Activated CD4-positive, alpha-beta T cell treated with anti-CD3 and anti-CD28 coated beads for 36 hours (primary cell): ENCODE measurements at places on chromosomes 12 and 14.
A peak's percentile ranks its signal among the peaks of the same experiment; 100 is the strongest.

DNA sequence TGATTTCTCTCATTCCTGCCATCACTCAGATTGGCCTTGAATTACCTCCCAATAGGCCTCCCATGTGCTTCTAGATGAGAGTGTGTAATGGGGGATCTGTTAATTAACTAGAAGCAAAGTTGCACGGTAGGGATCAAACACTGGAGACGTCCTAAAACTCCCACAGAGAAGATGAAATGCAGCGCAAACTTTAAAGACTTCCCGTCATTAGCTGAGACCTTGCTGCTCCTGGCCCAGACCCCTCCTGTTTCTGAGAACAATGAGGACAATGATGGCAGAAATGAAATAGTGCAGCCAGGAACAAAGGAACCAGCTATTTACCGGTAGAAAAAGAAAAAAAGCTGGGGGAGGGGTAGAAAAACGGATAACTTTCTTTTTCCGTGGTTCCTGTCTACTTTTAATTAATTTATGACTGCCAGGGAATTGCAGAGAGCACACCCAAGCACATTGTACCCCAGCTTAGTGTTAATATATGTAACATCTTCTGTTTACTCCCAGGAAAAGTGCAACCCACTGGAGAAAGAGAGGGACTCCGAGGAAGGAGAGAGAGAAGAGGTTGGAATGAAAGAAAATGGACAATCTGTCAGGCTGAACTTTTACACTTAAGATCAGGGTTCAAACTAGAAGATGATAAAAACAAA lies 280.7 kb upstream of the SOX5 start:
- DNase-seq, result no peak

DNA sequence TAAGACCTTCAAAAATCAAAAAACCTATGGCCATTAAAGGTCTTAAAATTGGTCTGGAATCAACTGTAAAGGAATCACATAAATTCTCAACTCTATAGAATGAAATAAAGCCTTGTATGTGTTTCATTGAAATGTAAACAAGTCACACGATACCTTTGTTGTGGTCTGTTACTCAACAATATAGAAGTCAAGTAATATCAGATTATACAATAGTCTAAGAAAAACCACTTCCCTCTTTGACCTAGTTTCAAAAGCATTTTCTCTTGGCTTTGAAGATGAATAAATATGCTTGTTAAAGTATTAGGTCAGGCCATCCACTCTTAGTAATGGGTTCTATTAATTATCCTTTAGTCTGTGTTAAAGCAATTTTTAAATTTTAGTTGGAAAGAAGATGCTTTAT lies 79.8 kb upstream of the DIO2 start:
- DNase-seq, result no peak

DNA sequence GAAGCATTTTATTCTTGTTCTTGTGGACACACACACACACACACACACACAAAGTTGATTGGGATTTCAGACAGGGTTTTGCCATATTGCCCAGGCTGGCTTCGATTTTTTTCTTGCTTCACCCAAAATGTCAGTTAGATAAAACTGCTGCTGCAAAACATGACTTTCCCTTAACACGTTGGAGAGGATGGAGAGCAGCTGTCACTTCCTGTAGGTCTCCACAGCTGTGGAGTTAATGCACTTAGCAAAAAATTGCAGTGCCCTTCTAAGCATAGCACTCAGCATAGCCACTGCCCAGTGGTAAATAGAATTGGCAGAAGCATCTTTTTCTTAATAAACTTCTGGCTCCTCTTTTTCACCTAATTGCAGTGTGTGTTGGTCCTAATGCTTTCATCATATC lies 54.5 kb downstream of the PDZRN4 start:
- DNase-seq, result no peak

- DNase-seq, result peak; percentile 87
Observed at GRCh38 chr12:14961466-14962152, at the start of gene ARHGDIB. TSS of gene ARHGDIB (minus strand) at chr12:14961601. CDS start at chr12:14950712, 10,889 bp downstream.

DNA sequence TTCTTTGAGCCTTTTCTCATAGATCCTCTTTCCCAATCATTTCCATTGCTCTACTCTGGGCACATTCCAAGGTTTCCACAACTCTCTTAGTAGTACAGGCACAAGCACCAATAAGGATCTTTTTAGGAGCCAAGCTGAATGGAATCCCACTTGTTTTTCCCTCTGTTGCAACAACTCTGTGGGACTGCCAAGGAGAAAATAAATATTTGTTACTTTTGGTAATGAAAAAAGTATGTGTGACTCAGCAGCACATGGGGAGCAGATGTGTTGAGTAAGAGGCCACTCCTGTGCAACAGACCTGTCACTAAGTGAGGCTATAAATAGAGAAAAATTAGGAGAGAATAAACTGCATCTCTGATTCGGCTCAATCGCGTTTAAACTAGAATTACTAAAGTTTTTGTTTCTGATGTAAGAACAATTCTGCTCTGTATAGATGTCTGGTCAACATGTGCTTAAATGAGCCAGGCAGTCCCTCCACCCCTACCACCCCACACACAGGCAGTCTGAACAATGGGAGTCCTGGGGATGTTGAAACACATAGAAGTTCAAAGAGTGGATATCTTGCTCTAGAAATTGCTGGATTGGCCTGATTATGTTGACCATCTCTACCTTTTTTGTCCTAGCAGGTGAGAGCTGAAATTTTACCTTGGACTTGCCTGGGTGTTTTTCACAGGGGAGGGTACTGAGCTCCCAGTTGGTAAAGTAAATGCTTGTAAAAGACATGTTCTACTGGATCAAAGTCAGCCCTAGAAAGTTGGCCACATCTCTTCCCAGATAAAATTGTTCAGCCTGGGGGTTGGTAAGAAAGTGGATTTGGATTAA lies 244.3 kb upstream of the NOVA1 start:
- no peak for DNase-seq

DNA sequence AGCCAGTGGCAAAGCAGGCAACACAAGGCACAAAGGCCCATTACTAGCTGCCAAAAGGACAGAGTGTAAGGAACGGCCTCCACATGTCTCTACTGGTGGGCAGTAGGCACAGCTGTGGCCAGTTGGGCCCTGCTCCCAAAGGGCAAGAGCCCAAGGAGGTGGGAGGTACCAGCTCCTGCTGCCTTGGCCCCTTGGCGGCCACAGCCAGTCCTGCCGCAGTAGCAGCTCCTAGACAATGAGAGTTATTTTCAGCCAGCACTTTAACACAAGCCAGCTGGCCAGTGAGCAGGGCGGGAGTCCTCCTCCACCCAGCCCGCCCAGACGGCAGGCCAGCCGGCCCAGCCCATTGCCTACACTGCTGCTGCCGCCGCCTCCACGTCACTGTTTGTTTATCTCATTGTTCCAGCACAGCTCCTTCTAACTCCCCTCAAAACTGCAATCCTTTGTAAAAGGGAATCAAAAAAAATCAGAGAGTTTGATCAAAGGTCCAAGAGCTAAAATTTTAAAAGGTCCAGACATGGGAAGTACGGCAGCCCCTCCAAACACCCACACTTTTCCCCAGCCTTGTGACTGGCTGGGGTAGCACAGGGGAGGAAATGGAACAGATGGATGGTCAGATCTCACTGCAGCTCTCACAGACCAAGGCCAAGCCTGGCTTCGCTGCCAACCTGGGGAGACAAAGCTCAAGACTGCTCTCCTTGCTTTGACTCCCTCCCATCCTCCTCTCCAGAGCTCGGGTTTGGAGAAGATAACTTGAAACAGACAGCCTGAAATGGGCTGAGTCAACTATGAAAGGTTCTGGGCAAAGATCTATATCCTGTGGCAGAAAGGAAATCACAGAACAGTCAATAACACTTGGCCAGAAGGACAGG lies 33.5 kb downstream of the FMNL3 start:
- DNase-seq, result peak; percentile 28

DNA sequence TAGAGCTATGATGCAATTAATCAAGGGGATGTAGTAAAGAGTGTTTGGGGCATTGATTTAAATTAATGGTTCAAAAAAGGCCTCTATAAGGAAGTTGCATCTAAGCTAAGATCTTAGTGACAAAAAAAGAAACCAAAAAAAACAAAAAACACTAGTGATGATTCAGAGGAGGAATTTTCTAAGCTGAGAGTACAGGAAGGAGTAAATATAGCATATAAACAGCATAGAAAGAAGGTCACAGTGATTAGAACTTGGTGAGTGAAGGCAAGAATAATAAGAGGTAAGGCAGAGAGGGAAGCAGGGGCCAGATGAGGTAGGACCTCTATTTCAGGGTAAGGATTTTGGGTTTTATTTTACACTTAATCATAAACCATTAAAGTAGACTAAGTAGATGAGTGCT lies 48.0 kb upstream of the PDZRN4 start:
- DNase-seq, result no peak
